Sigmoid colon (tissue), 7 donors: ENCODE measurements at places on chromosomes 1 and 21. TPM values are rescaled to one million over a fixed set of nuclear protein-coding genes. Genes with fewer than 3 reads are reported as not detected.

Gene MFSD2A
- total RNA-seq = 1.3 TPM

Gene OR2T35
- total RNA-seq = not detected

DNA sequence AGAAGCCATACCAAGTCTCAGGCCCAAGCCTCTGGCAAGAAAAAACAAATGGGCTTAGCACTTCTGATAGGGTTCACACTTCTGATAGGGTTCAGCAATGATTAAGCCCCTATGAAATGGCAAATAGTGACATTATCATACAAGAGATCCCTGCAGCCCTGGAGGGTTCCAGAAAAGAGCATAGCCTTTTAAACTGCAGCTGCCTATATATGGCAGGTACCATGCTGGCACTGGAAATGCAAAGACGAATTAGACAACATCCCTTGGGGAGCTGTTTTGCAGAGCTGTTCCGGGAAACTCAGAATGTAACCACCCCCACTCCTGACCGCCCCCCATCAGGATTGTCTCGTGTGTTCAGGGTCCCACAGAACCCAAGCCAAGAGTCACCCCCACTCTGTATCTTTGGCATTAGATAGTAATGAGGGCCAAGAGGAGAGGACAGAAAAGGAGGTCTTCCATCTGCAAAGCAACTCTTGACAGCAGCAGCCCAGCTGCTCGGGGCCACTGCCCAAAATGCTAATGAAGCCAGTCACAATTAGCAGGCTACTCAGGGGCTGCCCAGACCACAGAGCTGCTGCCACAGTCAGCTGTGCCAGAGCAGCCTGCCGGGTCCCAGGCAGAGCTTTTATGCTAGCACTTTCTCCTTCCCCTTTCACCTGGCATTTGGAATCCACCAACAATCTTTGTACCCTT is 50.9 kb downstream of the ITPKB start:
- no peaks in the 10 kb centered on the region for H3K27me3 ChIP-seq
- no peaks in the 10 kb centered on the region for H3K4me1 ChIP-seq
- DNase-seq = peak; percentile 59
- H3K36me3 ChIP-seq = no peaks in the 10 kb centered on the region

GRCh38 chr1:28566931-28567330 is 14.0 kb downstream of the TRNAU1AP start:
- H3K4me1 ChIP-seq = no peaks in the 10 kb centered on the region
- H3K36me3 ChIP-seq = peaks cover 76% of the 10 kb centered on the region
- DNase-seq = no peak
- no peaks in the 10 kb centered on the region for H3K27me3 ChIP-seq
- H3K27ac ChIP-seq = no peak overlapping the region

DNA sequence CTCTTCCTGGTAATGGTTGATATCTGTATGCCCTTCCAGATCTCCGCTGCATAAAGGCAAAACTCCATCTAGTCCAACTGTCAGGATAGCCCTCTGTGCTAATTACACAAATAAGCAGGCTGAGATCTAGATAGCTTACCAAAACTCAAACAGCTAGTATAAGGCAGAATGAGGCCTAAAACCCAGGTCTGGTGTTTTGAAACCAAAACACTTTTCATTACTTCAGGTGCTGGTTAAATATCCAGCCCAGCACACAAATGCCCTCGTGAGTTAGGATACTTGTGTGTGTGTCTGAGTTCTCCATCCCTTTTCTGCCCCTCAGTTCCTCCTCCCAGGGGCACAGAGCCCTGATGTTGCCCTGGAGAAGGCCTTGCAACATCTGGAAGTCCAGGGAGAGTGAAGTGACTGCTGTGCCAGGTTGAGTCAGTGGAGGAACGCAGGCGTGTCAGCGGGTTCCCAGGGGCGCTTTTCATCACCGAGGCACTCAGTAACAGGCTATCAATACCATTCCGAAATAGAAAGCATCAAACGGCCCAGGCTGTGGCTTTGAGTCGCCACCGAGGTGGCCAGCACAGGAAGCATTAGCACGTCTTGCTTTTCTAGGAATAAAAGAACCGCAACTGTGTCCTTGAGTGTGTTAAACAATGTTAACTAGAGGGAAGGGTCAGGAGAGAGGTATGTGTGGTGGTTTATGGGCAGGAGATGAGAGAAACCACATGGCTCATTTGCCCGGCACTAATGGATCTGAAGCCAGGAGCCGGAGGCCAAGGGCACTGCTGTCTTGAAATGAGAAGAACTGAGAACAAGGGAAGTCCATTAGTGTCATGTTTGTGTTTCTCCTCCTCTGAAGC is 90.7 kb upstream of the WLS start:
- DNase-seq = peak; percentile 82
- H3K27me3 ChIP-seq = no peaks in the 10 kb centered on the region
- peak overlapping the region; percentile 77 for H3K27ac ChIP-seq
- H3K36me3 ChIP-seq = no peaks in the 10 kb centered on the region
- peaks cover 44% of the 10 kb centered on the region for H3K4me1 ChIP-seq

- no peaks in the 10 kb centered on the region for H3K36me3 ChIP-seq
- H3K4me1 ChIP-seq = no peaks in the 10 kb centered on the region
- no peak overlapping the region for H3K4me3 ChIP-seq
- DNase-seq = no peak
- no peaks in the 10 kb centered on the region for H3K27me3 ChIP-seq
- no peak overlapping the region for H3K27ac ChIP-seq
These were observed 36.7 kb downstream of the NTMT2 start for GRCh38 chr1:170182442-170182841.
